Peyer's patch (tissue), 4 donors: ENCODE measurements at places on chromosomes 7 and 10. TPM values are rescaled to one million over a fixed set of nuclear protein-coding genes. Genes with fewer than 3 reads are reported as not detected.

The KNDC1 gene
- total RNA-seq, result not detected

The OR2A7 gene
- 34.3 TPM for total RNA-seq

The RBM20 gene
- 0.80 TPM for total RNA-seq

The FBXL13 gene
- 0.35 TPM for total RNA-seq

The GPR146 gene
- 5.9 TPM for total RNA-seq

The TSPAN15 gene
- total RNA-seq, result 32.2 TPM

DNA sequence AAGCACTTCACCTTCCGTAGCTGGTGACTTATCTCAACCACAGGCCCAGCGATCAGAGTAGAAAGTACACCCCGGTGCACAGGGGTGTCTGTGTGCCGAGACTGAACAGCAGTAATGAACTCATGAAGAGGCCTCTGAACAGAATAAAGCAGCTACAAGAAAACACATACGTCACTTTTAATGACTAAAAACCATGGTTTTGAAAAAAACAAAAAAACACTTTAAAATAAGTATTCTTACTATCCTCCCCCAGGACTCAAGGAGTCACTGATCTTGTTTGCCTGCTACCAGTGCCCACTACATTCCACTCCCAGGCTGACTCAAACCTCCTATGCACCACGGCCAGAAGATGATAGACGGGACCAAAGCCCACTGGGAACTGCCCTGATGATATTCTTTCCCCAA lies 53.8 kb downstream of the NCAPG2 start:
- DNase-seq, result no peak

DNA sequence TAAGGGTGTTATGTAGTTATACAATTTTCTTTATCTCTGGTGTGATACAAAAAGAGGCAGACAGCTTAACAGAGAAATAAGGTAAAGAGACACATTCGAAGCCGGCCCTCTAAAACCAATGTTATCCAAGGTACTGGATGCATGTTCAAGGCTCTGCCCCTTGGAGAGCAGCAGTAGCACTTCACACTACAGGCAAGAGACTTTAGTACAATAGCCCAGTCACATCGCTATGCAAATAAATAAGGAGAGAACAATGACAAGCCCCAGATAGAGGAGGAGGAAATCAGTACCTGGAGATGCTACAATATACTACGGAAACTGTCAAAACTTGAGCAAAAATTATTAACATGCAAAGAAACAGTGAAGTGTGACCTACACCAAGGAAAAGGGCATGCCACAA lies 111.1 kb downstream of the ITGB1 start:
- no peak for DNase-seq

DNA sequence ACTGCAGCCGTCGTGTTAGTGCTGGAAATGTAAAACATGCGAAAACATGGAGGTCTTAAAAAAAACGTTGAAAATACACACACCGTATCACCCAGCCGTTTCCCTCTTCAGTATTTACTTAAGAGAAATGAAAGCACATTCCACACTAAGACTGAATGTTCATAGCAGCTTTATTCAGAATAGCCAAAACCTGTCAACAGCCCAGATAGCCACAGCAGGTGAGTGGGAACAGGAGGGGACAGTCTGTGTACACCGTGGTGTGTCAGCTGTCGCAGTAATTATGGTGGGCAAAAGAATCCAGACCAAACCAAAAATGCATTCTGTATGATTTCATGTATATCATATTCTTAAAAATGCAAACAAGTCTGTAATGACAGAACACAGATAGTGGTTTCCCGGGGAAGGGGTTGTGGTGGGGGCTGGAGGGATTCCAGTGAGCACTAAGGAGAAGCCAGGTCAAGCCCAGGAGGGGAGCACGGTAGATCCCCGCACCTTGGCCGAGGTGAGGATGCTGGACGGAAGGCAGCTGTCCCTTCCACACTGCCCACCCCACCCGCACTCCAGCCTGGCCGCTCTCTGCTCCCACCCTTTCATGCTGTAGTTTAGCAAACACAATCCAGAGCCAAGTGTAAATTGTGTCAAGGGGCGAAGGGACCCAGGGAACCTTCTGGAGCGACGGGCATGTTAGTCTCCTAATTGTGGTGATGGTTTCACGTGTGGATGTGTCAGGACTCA lies 123.6 kb downstream of the NKX6-2 start:
- DNase-seq, result no peak

DNA sequence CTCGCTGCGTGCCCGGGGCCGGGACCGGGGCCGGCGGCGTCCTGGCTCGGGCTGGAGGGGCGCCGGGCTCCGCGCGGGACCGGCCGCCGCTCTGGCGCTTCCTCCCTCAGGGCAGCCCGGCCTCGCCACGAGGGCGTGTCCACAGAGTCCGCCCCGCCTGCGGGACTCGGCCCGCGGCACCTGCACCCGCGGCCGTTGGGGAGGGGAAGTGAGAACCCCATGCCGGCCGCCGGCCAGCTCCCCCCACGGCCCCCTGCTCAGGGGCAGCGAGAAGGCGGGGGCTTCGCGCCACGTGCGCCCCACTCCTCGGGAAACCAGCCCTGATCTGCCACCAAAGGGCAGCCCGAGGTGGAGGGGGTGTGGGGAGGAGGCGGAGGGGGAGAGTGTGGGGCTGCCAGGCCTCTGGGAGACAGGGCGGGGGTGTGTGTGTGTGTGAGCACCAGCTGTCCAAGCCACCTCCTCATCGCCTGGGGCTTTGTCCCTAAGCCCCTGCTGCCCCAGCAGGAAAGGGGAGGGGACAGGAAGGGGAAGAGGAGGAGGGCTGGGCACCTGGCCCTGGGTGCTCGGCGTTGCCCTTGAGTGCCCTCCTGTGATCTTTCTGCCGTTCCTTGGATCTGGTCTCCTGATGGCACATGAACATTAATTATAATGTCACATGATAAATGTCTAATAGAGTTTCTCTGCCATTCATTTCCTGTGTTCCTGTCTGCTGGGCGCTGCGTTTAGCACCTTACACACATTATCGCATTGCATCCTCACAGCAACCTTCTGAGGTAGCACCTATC lies at the start of gene PIK3AP1:
TSS of gene PIK3AP1 (minus strand) at position 93 of the 785 bp plus-strand sequence. CDS start 120 bp downstream, outside the sequence.
- peak; percentile 89 for DNase-seq

DNA sequence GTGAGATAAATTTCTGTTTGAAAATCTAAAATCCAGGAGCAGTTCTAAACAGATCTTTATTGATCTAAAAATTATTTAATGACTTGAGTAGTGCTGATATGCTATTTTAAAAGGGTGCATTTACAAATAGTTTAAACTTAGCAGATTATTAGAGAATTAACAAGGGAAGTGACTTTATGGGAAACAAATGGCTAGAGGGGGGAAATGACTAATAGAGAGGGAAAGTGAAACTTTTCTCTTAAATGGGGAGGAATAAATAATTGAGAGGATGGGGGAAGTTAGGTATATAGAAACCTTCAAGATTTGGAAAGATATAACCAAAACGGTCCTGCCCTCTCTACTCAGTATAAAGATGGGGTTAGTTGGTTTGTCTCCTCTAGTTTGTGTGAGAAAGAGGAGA lies 90.1 kb upstream of the ARMC3 start:
- DNase-seq, result no peak

DNA sequence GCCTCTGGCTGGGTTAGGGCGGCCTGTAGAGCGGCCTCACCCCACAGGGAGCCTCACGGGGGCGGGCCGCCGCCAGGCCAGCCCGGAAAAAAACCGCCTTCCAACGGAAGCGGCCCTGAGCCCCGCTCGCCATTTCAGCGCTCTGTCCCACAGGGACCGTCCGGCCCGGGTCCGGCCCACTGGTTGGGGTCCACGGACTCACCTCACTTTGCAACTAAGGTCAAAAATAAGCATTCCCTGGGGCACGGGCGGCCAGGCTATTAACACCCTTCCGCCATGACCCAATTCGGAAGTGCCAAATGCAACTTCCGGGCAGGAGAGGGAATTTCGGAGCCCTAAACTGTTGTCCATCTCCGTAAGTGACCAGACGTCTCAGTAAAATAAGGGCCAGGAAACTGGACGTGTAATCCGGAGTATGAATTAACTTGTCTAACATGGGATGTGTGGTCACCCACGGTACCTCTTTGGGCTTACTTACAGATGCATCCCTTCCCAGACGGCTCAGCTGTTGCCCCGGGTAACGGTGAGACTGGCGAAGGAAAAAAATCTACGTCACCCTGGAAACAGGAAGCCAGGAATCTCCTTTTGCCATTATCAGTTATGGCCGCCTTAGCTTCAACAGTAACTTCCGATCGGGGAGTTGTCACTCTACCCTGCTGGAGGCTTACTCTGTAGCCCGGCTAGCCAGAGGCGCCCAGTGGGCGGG lies at the start of gene BBIP1:
TSS of gene BBIP1 (minus strand) at position 538 of the 706 bp plus-strand sequence. CDS start 1,023 bp downstream, outside the sequence.
- DNase-seq, result no peak

DNA sequence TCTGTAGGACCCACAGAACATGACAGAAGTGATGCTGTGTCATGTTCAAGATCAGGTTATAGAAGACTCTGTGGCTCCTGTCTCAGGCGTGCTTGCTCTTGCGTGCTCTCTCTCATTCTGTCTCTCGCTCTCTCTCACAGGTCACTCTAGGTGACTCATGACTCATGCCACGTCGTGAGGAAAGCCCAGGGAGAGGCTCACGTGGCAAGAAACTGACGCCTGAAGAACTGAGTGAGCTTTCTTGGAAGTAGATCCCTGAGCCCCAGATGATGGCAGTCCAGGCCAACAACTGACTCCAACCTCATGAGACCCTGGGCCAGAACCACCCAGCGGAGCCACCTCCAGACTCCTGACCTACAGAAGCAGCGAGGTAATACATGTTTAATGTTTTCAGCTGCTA lies 103.3 kb downstream of the DNMBP start:
- DNase-seq, result peak; percentile 75

DNA sequence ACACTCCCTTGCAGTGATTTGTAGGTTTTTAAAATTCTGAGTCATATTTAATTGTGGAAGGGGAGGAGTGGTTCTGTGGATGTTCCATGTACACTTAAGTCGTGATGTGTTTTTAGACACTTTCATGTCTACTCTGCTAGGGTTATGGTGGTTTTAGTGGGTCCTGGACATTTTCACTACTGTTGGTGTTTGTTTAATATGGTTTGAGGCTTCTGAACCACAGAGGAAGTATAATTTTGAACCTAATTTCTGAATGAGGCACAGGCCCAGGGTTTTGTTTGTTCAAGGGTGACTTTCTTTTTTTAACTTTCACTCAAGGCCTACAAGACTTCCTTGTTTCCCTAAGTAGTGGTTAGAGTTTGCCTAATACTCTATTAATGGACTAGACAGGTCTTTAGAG lies 13.3 kb downstream of the SLC26A5 start:
- no peak for DNase-seq

- no peak for DNase-seq
These were observed 146.5 kb upstream of the MEOX2 start for GRCh38 chr7:15832996-15833395.

- DNase-seq, result no peak
These were observed 435.8 kb downstream of the GPAM start for GRCh38 chr10:111747751-111748150.
